ENCODE measurements at places on chromosomes 2 and 18.

DNA sequence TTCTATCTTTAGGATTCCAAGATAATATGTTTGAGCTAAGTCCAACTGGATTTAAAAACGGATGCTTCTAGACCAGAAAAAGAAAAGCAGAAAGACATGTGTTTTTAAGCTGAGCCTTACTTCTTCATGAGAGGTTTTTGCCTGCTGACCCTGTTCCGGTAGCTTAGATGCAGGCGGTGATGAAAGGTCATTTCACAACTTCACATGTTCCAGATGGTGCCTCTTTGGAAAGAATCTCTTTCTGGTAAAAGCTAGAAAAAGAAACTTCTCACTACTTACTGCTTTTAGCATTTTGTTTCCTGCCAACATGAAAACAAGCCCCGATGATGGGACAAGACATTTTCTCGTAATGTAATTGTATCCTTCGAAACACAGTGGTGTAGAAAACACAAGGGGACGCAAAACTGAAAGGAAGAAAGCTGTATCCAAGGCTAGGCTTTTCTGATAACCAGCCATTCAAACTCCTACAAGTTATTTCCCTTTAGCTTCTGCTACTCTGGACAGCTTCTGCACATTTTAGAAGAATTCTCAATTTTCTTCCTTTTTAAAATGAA, 407.3 kb upstream of the LYPD1 start:
- no peak for DNase-seq

DNA sequence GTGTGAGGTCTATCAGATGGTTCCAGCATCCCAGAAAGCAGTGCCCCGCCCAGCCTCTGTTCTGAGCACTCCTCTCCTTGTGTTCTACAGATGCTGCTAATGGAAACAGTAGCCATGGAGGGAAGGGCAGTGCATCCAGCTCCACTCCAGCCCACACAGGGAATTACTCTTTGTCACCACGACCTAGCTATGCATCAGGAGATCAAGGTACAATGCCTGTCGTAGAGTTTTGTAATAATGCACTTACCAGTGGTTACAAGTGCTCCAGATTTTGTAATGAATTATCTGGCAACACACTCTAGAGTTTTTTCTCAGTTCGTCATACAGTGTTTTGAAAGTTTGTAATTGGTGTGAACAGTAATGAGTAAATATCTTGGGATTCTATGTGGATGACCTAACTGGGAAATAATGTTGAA, 161.1 kb downstream of the ESCO1 start:
- DNase-seq, result no peak

- DNase-seq, result no peak
These were observed 133.9 kb downstream of the ARHGAP15 start for GRCh38 chr2:143263066-143263625.

DNA sequence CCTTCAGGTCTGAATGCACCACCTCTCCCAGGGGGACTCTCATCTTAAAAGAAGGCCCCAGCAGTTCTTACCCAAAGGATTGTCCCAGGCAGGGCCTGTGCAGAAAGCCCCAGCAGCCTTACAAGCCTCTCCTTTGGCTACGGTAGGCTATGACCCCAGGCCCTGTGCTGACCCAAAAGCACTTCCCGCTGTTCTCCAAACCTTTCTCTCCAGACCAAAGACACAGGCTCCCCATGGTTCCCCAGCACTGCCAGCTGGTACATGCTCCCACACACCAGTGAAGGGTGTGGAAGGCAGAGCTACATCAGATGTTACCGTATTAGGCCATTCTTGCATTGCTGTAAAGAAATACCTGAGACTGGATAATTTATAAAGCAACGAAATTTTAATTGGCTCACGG, 35.4 kb downstream of the LBH start:
- DNase-seq, result no peak

DNA sequence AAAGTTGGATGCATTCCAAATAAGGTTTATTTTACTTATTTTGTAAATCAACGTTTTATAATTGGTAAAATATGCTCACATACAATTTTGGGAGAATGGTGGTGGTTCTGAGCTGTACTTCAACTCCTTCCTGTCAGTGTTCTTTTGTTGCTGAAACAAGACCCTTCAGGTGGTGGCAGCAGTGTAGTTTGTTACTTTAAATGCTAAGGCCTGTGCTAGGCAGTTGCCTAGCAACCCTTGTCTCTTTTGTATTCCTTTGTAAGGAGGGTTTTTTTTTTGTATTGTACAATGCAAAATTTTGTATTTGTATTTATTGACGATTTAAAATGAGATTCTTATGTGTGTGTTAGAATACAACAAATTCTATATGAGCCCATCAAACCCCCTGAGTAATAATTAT, 166.0 kb upstream of the FAM98A start:
- DNase-seq, result no peak

GRCh38 chr2:105291981-105292380, 37.6 kb downstream of the TGFBRAP1 start:
- DNase-seq, result no peak

DNA sequence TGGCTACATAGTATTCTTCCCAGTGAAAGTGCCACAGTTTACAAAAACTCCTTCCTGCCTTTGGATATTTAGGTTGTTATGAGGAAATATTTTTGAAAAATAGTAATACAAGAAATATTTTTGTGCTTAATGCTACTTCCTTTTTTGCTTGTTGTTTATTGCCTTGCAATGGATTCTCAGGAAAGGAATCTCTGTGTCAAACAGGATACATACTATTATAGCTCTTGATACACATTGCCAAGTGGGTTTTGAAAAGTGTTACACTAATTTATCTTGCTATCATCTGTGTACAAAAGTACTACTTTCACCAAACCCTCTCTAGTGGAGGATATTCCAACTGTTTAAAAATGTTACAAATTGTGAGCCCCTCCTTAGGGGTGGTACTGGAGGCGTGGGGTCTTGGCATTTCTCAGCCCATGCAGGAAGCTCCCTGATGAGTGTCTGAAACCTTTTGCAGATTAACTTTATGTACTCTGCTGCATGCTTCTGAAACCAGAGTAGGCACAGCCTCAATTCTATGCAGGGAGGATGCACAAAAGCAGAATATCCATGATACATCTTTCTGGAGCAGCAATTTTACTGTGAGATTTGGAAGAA, 54.5 kb downstream of the EVA1A start:
- no peak for DNase-seq

DNA sequence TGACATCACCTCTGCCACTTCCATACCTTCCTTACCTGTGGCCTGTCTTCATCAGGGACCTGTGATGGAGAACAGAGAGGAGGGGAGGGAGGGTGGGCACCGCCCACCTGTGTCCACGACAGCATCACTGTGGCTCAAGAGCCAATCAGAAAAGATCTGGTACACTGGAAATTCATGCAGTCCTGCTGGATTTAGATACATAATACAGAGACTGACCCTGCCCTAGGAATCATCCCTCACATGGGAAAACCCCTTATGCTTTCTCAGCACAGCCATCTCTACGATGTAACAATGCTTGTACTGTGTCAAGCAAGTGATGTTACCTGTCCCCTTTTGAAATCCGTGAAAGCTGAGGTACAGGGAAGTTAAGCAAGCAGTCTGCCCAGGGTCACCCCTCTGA, 145.6 kb upstream of the EPAS1 start:
- no peak for DNase-seq

DNA sequence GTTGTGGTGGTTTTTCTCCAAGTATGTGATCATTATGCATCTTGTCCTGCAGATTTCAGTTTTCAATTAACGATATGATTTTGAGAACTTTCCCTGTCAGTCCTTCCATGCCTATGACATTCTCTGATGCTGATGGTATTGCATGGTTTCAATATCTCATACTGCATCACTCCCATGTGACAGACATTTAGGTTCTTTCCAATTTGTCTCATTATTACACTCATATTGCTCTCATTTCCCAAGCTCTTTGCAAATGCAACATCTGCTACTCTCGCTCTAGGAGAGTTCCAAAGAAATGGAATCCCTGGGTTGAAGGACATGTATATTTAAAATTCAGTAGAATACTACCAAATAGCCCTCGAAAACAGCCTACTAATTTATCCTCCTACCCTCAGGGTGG, 125.5 kb downstream of the MARCHF4 start:
- no peak for DNase-seq

- DNase-seq, result no peak
These were observed 181.4 kb upstream of the MSH6 start for GRCh38 chr2:47601568-47601967.

GRCh38 chr2:78832481-78832880, 193.0 kb upstream of the REG3G start:
- DNase-seq, result no peak

DNA sequence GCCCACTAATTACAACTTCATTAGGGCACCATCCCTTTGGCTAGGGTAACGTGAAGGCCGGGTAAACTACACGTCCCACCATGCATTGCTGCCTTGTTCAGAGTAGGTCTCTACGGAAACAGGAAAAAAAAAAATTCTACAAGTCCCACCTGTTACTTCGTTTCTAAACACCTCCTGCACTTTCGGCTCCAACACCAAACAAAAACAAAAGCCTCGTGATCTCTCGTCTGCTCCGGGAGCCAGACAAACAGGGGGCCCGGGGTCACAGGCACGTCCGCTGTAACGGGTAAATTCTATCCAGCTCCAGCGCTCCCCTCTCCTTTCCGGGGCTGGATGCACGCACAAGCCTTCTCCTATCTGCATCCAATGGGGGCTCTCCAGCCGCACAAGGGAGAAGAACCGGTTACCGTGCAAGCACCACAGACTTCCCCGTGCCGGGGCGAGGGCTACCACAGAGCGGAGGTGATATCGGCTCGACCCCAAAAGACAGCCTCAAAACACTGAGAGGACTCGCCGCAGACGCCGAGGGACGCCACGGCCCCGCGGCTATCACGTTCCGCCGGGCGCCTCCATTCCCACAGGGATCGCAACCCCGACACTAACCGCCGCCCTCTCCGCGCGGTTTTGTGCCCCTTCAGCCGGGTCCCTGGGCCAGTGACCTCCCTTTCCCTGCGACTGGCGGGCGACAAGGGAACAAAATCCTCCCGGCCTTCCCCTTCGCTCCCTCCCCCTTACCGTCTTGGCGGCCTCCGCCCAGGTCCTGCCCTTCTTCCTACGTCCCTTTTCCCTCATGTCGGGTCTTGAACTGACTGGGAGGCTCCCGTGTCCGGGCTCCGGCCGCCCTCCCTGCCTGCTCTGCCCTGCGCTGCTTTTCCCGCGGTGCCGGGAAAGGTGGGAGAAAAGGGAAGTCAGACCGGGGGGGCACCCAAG, 591 bp downstream of the ASXL2 start:
- peak; percentile 31 for DNase-seq

- DNase-seq, result no peak
These were observed 102.2 kb upstream of the ASB18 start for GRCh38 chr2:236366397-236366796.

GRCh38 chr2:241931976-241932898, 62.7 kb downstream of the RTP5 start:
- DNase-seq, result no peak

- no peak for DNase-seq
These were observed 106.3 kb downstream of the RNF144A start for GRCh38 chr2:7023542-7023941.

DNA sequence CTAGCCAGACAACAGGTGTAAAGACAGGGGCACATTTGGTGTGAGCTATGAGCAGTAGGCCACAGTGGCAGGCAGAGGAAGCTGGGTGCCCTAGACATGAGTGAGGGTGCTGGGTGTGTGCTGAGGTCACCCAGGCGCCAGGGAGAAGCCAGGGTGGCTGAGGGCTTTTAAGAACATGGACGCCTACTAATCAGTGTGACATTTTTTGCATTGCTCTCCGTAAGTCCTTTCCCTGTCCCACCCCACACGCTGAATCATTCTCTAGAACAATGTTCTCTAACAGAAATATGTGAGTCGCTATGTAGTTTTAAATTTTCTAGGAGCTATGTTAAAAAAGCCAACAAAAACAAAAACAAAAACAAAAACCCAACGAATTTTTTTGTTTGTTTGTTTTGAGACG, 204.5 kb upstream of the REV1 start:
- no peak for DNase-seq

GRCh38 chr2:25976983-25977741, 5.1 kb downstream of the KIF3C start:
- no peak for DNase-seq

DNA sequence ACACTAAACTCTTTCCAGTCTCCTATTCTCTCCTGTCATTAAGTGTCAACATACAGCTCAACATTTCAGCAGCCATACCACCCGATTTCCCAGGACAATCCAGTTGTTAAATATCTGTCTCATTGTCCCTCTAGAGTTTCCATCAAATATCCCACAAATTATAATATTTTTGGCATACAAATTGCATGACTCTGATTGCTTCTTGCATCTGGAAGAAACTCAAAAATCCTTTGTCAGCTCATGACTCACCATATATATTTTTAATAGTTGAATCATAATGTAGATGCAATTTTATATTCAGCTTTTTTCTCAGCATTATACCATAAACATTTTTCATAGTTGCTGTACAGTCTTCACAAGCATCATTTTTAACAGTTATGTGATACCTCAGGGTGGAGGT, 7.2 kb downstream of the SLC30A3 start:
- no peak for DNase-seq

DNA sequence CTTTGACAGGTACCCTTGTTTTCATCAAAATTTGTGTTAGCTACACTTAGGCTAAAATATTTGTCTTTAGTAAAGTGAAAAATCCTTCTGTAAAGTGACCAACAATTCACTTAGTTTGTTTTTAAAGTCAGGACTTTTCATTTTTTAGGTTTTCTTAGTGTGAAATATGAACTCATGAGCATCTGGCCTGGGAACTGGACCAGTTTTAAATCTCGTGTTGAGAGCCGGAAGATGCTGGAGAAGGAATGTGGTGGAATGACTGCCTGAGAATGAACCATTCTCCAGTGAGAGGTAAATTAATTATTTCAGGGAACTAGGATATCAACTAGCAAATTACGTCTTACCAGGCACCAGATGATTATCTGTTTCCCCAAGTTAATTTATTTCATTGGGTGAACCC, 305.7 kb downstream of the AGPS start:
- no peak for DNase-seq

GRCh38 chr2:21466341-21466927, 342.7 kb downstream of the TDRD15 start:
- DNase-seq, result no peak

GRCh38 chr2:189344043-189344442, 97.2 kb upstream of the WDR75 start:
- DNase-seq, result no peak

DNA sequence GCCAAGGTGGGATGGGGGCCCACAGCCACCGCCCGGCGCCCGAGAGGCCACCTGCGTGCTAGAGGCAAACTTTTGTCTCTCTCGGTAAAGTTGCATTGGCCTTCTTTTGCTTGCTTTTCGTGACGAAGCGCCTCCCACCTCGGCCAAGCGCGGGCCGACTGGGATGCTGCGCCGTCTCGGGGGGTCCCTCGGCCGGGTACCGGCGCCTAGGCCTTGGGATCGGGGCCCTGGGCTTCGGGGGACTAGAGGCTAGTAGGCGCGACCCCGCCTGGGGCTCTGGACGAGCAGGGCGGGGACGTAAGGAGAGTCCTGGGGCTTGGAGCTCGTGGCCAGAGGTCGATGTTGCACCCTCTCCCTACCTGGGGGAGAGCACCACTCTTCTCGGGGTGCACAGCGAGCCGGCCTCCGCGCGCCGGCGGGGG, 545 bp downstream of the GLI2 start:
- DNase-seq, result no peak

GRCh38 chr2:207333599-207334300, 168.0 kb upstream of the KLF7 start:
- no peak for DNase-seq

All from stimulated activated CD4-positive, alpha-beta T cell treated with anti-CD3 and anti-CD28 coated beads, Interleukin-12 subunit alpha, Interleukin-12 subunit beta, amount 100 ng/mL, for 48 hours (primary cell).